ENCODE measurements at places on chromosomes 6 and 20.
A peak's percentile ranks its signal among the peaks of the same experiment; 100 is the strongest.

GRCh38 chr6:11705069-11705468, 73.5 kb downstream of the ADTRP start:
- no peak for DNase-seq

DNA sequence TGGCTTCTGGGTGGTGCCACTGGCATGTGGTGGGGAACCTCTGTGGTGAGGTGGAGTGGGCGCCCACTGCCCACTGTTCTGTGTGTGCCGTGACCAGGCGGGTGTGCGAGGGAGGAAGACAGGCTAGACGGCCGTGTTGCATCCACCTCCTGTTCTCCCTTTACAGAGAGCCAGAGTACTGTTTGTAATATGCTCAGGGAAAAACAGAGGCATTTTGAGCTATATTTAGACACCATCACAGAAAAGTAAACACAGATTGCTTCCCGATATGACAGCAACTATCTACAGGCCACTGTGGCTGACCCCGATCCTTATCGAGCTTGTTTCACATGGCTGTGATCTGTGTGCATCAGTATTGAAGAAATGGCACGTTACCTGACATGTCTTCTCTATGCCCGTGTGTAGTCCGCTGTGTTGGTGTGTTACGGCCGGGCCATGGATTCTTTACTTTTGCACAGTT, 45.6 kb downstream of the ARID1B start:
- DNase-seq = no peak

- no peak for DNase-seq
These were observed 84.5 kb downstream of the SGK1 start for GRCh38 chr6:134233180-134233955.

GRCh38 chr6:166563805-166564204, 22.7 kb downstream of the RAMACL start:
- no peak for DNase-seq

- DNase-seq = no peak
These were observed 21.7 kb downstream of the SMLR1 start for GRCh38 chr6:130848945-130849344.

DNA sequence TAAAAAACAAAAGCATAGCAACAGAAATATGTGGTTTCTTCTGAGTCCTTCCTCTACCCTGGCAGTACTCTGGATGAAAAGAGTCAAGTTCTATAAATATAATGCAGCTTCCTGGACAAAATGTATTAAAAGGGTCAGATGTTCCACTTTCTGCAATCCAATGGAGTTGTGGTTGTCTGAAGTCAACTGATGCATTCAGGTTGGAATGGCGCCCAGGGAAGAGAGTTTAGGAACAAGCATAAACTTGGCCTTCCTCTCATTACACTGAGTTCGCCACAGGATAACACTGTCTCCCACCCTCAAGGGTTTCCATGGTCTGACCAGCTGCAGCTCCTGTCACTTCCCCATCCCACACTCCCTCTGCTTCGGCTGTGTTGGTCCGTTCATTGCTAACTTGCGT, 66.4 kb downstream of the PLEKHG1 start:
- DNase-seq = peak; percentile 10

DNA sequence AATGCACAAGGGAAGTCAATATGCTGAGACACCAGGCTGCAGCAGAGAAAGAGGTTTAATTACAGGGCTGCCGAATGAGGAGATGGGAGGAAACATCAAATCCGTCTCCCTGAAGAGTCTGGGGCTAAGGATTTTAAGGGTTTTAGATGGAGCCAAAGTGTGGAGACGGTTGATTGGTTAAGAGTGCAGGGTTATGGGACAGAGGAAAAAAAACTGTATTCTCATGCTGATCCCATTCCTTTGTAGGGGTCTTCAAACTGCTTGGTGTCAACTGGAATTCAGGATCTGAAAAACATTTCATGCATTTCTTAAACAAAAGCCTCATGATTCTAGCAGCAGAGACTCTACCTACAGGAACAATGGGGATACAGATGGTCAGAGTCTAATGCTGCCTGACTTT, 96.1 kb upstream of the SYNDIG1 start:
- no peak for DNase-seq

All from fibroblast of skin of left biceps (primary cell).